ENCODE measurements at places on chromosomes 1 and 21.

- peak; percentile 23 for DNase-seq
Observed at GRCh38 chr1:147292012-147292411, 49.5 kb downstream of the CHD1L start.

GRCh38 chr1:100597061-100597741 is 59.3 kb downstream of the GPR88 start:
- no peak for DNase-seq

DNA sequence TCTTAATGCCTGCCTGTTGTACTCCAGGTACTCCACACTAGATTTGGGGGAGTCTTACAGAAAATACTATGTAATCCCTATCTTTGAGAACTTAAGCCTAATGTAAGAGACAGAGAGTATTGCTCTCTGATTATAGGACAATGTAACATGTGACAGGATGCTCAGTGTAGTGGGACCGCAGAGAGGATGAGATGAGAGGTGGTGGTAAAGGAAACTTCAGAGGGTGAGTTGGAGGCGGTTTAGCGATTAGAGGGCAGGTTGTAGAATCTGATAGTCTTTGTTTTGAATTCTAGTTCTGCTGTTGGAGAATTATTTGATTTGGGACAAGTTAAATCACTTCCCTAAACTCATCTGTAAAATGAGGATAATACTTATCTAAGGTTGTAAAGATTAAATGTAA is 5.4 kb downstream of the SOAT1 start:
- no peak for DNase-seq

GRCh38 chr1:20033420-20033819 is 36.6 kb upstream of the PLA2G5 start:
- DNase-seq: no peak

DNA sequence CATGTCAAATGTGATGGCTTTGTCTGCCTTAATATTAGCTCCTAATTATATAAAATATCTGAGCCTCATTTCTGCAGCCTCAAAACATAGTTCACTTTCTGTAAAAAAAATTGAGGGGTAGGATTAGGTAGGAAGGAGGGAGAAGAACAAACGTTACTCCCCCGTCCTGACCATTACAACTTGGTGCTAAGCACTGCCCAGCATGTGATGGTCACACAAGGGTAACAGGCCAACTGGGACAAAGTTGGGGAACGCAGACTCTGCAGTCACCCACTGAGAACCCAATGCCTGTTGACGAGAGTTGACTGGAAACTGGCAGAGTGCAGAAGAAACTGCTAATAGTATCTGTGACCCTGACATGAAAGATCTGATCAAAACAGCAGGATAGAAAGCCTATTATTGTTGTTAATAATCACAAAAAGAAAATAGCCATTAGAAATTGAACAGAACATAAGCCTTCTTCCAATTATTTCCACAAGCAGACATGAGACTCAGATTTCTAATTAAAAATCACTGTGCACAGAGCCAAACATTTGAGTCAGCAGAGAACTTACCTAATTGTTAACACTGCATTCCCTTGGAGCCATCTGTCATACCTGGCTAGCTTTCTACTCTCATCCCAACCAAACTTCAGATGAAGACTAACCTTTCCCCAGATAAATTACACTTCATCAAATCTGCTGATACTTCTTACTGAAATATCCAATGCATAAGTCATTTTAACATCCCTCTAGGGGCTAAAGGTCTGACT is 5.5 kb downstream of the SORT1 start:
- DNase-seq: no peak

All from AG09319 (cell line).